Left cardiac atrium (tissue), 4 donors: ENCODE measurements at places on chromosomes 2 and 18. TPM values are rescaled to one million over a fixed set of nuclear protein-coding genes. Genes with fewer than 3 reads are reported as not detected.

Gene ASB18
- 2.7 TPM for total RNA-seq

Gene GNLY
- total RNA-seq = 0.52 TPM

Gene ELOA2
- total RNA-seq = not detected

Gene EPG5
- 19.5 TPM for total RNA-seq

Gene SFT2D3
- 3.3 TPM for total RNA-seq

Gene SERPINB3
- not detected for total RNA-seq

Gene SERPINB11
- not detected for total RNA-seq

Gene LBH
- total RNA-seq = 19.1 TPM

Gene RNU2-63P
- total RNA-seq = not detected

Gene GCA
- 17.5 TPM for total RNA-seq

Gene QPCT
- total RNA-seq = 2.5 TPM

Gene GAREM2
- 4.2 TPM for total RNA-seq

DNA sequence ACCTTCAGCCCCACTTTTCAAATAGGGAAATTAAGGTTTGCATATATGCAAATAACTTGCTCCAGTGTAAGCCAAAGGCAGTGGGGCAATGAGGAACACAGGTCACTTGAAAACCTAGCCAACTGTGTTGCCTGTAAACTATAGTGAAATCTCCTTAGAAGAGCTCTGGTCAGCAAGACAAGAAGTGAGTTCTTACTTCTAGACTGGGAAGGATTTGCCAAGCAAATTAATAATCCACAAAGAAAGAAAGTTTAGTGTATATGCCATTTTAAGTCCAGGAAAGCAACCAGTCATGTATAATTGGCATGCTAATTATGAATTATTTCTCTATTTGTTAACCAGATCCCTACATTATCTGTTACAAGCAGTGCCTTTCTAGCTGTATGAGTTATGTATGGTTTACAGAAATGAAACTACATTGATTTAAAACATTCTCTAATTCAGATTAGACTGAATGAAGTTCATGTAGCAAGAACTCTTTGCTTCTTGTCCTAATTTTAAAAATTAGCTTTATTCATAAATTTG is 129.9 kb downstream of the MTX2 start:
- DNase-seq = no peak

- no peak for DNase-seq
Measured at GRCh38 chr18:32104516-32104915, 12.8 kb downstream of the RNF138 start.

- no peak for DNase-seq
Measured at GRCh38 chr2:15205562-15205961, 355.6 kb downstream of the NBAS start.

- no peak for DNase-seq
Measured at GRCh38 chr18:66632756-66633155, 28.9 kb upstream of the CDH19 start.

- DNase-seq = peak; percentile 56
Measured at GRCh38 chr2:226661789-226662545, 137.7 kb downstream of the IRS1 start.

DNA sequence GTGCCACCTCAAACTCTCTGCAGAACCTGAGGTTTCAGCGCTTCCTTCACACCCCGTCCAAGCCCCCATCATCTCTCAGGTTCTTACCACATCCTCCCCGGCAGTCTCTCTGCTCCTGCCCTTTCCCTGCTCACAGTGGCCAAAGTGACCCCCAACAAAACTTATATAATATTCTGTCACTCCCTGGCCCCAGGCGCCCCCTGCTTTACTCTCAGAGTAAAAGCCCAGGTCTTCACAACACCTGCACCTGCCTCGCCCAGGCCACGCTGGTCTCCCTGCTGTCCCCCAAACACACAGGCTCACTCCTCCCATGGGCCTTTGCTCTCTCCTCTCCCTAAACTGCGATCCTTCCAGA is 6.4 kb downstream of the ITGB1BP1 start:
- no peak for DNase-seq

DNA sequence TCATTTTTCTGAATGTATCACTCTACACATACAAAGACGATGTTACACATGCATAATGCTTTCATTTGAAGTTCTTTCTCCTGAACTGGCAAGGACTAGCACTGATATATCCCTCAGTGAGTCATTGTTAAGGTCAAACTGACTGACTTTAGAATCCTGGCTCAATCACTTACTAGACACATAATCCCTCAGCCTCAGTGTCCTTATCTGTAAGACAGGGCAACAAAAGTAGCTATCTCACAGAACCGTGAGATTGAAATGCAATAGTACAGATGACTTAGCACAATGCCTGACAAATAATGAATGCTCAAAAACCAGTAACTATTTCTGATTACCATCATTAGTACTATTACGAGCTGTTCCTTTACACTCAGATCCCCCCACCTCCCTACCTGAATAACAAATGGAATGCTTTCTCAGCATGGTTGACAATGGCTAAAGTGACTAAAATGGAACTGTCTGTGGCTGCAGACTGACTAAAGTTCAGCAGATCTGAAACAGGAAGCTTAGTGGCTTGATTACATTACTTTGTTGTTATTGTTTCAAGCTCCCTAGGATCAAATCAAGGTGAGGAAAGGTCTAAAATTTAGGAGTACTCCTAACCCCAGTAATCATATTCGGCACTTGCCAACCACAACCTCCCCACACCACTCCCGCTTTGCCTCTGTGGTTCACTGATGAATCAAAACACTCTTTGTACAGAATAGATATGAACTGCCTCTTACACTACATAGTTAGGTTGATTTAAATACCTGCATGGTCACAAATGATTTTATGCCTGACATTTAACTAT is 35.8 kb upstream of the CACNB4 start:
- no peak for DNase-seq

- no peak for DNase-seq
Measured at GRCh38 chr2:120133572-120134244, 89.5 kb downstream of the TMEM185B start.

- DNase-seq = no peak
Measured at GRCh38 chr2:120526047-120526562, 180.2 kb downstream of the INHBB start.

GRCh38 chr2:23530206-23530908 is 145.4 kb downstream of the KLHL29 start:
- DNase-seq = no peak

DNA sequence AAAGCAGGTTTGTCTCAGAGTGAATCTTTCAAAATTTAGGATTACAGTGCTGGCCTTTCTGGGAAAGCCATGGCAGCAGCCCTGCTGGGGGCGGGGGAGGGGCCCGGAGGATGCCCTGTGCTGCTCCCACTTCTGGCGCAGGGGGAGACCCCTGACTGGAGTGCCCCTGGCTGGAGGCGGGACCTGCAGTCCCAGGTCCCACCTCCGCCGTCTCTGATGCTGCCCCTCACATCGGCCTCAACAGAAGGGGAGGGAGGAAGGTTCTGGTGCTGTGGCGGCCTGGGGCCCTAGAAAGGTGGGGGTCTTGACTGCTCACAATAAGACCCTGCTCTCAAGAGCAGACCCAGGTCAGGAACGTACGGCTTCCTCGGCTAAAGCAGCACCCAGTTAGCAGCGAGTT is 216.4 kb downstream of the TWIST2 start:
- no peak for DNase-seq

- no peak for DNase-seq
Measured at GRCh38 chr18:37578182-37578678, 12.6 kb upstream of the CELF4 start.

DNA sequence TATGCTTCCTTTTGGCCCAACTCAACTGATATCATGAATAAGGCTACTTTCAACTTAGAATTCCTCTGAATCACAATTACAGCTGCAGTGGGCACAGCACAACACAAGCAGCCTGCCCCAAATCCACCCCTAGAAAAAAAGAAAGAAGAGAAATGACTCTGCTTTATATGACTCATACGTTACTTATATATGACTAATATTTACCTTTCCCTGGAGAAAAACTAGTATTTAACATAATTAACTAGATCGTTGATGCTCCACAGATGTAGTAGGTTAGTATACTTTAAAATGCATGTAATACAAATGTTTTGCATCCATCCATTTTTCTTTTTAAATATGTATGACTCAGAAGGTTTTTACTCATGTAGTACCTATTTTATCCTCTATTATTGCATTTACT is 133.3 kb upstream of the UNC80 start:
- no peak for DNase-seq

DNA sequence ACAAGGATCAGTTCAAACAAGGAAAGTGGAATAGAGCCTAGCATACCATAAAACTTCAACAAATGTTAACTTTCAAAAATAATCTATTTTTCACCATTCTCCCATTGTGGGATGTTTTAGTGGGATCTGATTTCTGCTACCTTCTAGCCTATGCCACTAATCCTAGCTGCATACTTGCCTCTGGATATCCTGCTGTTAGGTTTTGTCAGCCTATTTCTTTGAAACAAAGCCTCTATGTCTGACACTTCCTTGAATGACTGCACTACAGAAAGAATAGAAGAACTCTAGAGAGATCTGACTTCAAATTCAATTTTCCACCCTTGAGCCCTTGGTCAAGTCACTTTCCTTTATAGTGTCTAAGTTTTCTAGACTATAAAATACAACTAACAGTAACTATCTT is 291.5 kb downstream of the PTH2R start:
- no peak for DNase-seq

GRCh38 chr2:62972601-62973000 is 78.0 kb upstream of the OTX1 start:
- DNase-seq = no peak

DNA sequence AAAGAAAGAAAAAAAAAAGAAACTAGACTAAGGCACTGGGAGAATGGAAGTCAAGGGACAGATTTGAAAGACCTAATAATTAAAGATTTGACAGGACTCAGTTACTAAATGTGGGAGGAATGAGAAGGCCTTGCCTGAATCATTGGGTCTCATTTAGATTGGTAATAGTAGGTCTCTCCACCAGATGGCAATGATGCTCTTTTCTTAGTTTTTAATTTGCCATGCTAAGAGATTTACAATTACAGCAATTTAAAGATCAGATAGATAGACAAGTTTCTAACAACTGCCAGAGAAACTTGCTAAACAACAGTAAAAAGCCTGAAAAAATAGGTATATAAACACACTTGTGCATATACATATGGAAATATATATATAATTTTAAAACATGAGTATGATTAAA is 153.0 kb downstream of the TMEM247 start:
- DNase-seq = no peak

GRCh38 chr2:171459498-171459897 is 25.5 kb downstream of the DCAF17 start:
- DNase-seq = no peak

- DNase-seq = no peak
Measured at GRCh38 chr2:190637281-190637734, 11.6 kb upstream of the NAB1 start.

DNA sequence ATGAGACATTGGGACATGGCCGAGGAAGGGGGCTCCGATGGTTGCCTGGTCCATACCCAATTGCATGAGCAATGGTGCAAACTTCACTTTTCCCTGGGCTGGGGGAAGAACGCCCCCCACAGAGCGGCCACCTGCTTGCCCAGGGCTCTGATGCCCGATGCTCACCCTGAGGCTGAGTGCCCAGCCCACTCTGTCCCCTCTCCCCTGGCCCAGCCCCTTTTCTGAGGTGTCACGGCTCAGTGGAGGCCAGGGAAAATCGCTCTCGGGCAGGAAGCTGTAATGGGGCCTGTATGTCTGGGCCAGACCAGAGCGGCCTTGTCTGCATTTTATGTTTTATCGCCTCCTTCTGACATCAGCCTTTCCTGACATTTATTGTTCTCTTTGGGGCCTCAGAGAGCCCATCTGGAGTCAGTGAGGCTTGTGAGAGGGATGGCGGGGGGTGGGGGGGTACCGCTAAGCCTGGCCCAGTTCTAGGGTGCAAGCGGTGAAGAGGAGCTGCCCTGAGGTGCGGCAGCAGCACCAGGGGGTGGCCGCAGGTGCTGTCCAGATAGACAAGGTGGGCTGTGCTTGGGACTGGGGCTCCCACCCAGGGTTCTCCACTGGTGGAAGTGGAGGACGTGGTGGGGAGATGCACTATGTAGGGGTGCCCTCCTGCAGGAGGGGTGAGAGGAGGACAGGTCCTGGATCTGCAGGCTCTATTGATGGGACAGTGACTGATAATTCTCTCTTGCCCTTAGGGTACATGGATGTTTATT is 46.2 kb downstream of the INHBB start:
- DNase-seq = no peak

GRCh38 chr2:18194161-18194560 is 315.7 kb downstream of the KCNS3 start:
- no peak for DNase-seq

DNA sequence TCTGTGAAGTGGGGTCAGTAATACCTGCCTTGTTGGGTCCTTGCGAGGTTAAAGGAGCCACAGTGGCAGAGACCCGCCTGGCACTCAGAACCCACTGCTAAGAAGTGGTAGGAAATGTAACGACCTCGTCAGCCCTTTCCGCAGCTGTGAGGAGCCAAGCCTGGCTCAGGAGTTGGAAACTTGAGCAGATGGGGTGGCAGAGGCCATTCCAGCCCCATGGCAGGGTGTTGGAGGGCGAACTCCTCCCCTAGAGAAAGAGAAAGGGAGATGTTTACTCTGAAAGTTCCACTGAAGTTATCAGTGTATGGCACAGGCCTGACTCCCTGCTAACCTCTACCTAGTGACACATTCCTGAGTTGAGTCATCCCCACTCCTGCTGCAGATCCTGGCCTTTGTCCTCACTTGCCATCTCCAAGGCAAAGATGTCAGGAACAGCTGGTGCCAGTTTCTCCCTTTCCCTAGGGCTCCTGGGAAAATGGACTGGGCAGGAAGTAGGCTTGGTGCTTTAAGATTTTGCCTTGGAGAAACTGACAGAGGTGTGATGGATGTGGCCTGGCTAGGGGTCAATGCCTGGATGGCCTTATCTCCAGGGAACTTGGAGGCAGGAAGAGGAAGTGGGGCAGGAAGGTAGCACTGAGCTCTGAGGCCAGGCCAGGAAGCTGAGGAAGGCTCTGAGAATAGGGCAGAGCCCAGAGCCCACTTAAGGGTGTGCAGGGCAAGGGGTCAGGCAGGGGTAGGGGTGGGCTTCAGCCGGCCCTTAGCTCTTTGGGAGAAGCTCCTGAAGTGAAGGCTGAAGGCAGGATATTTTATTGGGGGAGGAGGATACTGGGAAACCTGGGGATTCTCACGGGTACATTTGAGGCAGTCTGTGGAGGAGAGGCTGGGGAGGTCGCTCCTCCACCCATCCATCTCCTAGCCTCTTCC is 888 bp downstream of the VAMP5 start:
- peak; percentile 60 for DNase-seq

- no peak for DNase-seq
Measured at GRCh38 chr2:70553334-70553583, 367 bp downstream of the TGFA start.

DNA sequence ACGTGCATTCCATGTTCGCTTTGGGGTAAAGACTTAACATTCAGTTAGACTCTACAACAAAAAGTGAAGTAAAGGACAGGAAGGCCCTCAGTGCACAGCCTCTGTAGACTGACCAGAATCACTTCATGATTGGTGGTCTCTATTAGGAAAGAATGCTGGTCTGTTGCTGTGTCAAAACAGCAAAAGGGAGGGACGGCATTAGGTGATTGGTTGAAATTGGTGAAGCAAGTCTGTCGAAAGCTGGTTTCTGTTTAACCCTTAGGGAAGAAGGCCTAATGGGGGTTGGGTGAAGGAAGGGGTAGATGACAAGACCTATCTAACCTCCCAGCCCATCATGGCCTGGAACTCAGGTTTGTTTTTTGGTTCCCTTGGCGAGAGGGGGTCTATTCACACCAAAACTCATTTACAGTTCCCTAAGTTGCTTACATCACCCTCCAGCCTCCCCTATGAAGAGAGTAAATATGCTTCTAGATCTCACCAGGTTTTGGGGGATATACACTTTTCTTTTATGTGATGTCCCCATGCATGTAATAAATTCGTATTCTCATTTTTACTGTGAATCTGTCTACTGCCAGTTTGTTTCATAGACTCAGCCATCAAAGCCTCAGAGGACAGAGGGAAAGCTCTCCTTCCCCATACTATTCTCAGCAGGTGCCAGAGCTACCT is 65.6 kb downstream of the TMEM17 start:
- DNase-seq = no peak

GRCh38 chr2:124272261-124272841 is 247.3 kb downstream of the CNTNAP5 start:
- no peak for DNase-seq
